Choroid plexus epithelial cell (primary cell): ENCODE measurements at places on chromosomes 2 and 18.

GRCh38 chr2:218963601-218964000, 4.1 kb downstream of the CDK5R2 start:
- no peak for DNase-seq

DNA sequence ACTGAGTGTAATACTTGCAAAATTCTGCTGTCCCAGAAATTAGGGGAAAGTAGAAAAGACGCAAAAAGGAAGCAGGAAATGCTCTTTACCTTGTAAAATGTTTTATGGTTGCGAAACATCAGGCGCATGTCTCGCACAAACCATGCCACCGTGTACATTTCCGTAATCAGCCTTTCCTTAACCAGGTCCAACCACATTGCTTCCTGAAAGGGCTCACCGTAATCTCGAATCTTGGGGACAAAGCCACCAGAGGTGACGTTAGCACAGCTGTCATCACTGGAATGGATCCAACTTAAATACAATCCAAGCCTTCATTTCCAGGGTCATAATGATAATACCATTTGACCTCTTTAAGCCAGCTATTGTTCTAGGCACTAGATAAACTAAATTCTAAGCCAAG, 49.3 kb downstream of the SP110 start:
- peak; percentile 18 for DNase-seq

GRCh38 chr2:98875081-98875728, 60.8 kb downstream of the CRACDL start:
- no peak for DNase-seq

DNA sequence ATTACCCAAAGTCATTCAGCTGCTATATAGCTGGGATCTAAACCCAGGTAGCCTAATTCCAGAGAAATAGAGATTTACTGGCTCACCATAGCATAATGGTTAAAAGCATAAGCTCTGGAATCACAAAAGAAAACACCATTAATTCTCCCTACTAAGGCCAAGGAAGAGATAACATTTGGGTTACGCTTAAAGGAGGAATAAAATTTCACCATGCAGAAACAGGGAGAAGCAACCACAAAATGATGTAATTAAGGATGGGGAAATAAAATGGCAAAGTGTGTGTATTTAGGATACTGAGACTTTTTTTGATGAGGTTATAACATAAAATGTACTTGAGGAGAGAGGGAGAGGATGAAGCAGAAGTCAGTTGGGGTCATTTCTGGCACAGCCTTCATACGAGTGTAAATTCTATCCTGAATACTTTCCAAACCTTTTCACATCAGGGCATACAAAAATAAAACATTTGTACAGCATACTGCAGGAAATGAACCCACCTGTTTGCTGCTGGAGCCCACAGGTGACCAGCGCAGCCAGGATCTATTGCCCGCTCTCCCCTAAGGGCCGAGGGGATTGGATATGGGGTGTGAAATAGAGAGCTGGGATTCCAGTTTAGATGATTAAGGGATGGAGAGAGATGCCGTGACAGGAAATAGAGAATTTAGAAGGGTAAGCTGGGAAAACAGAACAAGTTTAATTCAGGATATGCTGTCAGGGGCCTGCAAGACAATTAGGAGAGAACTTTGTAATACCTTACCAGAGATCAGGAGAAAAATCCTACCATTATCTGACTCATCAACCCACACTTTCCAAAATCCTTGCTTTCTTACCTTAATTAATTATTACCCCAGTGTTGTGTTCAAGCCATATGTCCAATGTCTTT, 43.8 kb upstream of the SERTAD2 start:
- no peak for DNase-seq

GRCh38 chr2:47456851-47457250, 53.9 kb downstream of the MSH2 start:
- no peak for DNase-seq

GRCh38 chr2:219179601-219180465, 1.8 kb downstream of the RETREG2 start:
- no peak for DNase-seq

DNA sequence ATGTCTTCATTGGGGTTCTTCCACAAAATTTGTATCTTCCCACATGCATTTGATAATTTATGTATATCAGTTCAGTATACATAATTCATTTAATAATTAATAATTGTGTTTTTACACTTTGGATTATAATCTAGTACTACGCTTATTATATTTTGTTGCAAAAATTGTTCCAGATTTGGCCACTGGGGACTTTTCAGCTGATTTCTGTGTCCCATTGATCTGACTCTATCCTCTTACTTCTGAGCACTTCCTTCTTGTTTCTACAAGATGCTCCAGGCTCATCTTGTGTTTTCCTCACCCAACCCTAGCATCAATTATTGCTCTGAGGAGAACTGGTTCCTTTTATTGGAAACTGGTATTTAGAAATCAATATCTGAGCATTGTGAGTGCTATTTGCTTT, 215.3 kb upstream of the CDH19 start:
- DNase-seq: no peak

DNA sequence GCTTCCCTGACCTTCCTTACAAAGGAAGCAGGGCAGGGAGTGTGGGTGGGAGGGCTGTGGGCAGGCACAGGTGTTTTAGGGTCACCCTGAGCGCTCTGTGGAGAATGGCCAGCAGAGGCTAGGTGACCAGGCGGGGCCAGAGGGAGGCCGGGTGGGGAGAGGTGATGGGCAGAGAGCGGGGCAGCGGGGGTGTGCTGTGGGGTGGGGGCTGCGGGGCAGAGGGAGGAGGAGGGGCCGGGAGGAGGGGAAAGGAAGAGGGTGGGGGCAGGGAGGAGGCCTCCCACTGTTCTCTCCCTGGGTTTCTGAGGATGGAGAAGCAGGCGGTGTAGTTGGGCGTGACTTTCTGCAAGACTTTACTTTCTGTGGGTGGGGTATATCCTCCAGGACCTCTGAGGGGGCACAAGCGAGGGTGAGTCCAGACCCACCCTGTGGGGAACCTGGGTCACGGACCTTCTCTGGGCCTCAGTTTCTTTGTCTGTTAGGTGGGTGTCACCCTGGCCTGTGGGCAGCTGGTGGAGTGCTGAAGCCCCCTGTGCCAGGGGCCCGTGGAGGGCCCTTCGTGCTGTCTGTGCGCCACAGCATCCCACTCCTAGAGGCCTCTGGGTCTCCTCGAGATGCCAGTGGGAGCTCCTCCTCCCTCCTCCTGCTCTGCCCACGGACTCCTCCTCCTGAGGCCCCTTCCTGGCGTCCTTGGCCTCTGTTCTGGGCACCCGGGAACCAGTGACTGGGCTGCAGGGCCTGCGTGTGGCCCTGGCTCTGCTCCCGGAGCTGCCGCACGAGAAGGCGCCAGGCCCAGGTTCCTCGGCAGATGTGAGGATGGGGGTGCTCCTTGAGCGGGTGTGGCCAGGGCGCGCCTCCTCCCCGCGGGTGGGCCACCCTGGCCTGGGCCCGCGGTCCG, 6.3 kb upstream of the NEU4 start:
- DNase-seq: no peak

- DNase-seq: peak; percentile 91
Observed at GRCh38 chr2:26770986-26771586, 7.0 kb downstream of the SLC35F6 start.

GRCh38 chr2:28393114-28393836, 617 bp downstream of the FOSL2 start:
- DNase-seq: peak; percentile 76

DNA sequence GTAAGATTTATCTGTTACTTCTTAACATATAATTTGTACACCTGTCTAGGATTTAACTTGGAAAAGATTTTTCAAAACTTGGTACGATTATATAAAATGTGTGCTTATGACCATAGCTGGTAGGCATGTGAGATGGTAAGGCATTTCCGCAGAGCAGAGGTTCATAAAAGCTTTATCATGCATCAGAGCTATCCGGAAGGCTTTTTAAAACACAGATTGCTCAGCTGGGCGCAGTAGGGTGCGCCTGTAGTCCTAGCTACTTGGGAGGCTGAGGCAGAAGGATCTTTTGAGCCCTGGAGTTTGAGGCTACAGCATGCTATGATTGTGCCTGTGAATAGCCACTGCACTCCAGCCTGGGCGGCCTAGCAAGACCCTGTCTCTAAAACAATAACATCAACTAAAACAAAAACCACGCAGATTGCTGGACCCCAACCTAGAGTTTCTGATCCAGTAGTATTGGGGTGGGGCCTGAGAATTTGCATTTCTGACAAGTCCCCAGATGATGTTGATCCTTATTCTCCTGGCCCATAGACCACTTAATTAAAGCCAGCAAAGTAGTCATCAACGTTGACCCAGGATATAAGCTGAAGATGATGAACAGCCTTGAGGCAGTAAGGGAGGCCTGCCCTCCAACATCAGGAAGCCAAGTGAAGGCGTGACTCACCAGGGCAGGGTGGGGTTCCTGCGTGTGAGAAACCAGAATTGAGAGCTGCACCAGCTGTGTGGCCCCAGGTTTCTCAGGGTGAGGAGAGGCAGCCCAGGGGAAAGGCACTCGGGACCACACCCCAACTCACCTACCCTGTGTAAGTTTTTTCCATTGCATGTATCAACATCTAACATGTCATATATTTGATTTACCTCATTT, 21.6 kb upstream of the SLC20A1 start:
- DNase-seq: peak; percentile 68

DNA sequence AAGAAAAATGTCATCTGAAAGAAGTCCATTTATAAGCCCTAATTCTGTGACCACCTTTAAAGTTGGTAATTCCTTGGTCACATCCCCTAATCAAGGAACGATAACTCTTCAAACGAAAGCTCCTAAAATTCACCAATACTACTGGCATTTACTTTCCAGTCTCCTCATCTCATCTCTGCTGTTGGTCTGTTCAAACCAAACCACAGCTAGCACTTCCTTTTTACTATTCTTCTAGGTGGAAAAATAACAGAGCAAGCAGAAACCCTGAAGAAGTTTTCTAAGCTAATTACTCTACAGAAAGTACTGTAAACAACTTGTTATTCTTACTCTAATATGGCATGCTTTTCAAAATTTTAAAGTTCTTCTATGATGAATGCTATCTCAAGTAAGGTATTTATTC, 21.6 kb downstream of the TIA1 start:
- no peak for DNase-seq

- no peak for DNase-seq
Observed at GRCh38 chr2:2960441-2961133, 417.0 kb downstream of the EIPR1 start.

DNA sequence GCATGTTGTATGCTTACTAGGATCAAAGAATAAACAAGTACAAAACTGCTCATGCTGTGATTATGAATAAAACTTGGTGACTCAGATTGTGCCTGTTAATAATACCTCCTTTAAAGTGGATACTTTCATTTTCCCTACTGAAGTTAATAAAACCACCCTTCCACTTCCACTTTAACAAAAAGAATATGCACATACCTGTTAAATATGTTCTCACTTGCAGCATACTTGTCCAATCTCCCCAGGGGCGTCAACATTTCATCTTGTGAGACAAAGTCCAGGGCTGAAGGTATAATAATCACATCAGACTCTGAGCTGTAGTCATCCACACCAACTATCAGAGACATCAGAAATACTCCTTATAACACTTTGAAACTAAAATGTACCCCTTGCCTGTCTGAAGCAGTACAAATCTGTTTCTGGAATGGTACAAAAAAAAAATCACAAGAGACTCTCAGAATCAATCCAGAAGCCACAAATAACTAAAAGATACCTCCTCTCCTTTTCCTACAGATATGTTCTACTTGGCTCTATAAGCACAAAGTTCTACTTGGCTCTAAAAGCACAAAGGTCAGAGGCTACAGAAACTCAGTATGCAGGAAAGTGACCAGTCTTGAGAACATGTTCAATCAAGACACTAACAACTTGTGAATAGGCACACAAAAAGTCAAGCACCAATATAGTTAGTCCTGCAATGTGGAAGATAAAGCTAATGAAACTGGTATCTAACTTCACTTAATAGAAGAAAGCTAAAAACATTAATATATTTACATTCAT, 19.3 kb downstream of the PPP4R1 start:
- DNase-seq: peak; percentile 66

DNA sequence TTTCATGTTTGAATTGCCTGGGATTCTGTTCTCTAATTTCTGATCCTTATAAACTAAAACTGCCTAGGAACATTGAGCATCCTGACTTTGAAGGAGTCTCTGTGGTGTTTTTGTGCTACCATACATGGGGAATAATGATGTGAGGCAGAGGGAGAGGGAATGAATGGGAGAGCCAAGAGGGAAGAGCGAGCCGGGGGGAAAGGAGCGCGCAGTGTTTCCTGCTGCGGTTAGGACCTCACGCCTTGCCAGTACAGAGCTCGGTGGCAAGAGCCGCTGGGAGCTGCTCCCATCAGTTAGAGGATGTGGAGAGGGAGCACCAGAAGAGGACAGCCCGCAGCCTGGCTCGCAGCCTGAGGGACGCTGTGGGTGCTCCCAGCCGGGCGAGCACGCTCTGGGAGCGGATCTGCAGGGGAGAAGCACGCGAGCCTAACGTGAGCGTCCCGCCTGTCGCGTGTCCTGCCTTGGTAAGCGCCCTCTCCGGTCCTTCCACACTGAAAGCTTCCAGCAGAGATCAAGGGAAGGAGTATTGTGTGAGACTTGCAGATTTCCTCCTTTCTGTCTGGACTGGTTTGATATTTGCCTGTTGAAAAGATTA, 114.7 kb downstream of the FAM210A start:
- DNase-seq: peak; percentile 27

DNA sequence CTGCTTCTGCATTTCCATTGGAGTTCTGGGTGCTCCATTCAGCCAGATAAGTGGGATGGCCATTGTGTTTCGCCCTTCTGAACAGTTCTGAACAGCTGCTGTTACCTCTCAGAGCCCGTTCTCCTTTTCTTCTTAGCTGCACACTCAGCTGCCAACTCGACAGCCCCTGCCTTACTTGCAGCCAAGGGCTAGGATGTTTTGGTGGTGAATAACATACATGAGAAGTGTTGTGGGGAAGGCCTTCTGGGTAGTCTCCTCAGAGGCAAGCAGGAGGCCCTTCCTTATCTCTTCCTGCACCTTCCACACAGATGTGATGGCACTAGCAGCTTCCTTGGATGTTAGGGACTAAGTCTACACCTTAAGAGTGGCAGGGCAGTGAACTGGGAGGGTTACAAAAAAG, 138.4 kb upstream of the NOSTRIN start:
- peak; percentile 36 for DNase-seq

GRCh38 chr2:120302301-120302700, 43.6 kb upstream of the INHBB start:
- no peak for DNase-seq

- DNase-seq: no peak
Observed at GRCh38 chr2:25692737-25693445, 19.5 kb upstream of the DTNB start.

- no peak for DNase-seq
Observed at GRCh38 chr2:196544906-196545433, 94.5 kb upstream of the CCDC150 start.

DNA sequence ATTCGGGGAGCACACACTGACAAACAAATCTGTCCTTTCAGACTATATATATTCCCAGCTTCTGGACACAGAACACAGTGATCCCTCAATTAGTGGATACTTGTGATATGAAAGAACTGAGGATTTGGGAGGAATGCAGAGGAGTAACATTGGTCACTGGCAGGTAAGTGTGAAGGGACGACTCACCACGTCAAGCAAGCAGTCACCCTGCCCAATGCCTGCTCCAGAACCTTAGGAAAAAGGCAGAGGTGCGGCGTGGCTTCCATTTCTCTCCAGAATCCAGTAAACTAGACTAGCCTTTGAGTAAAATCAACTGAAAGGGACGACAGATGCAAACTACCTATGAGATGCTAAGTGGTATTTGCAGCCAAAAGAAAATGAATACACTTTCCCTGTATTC, 1.1 kb downstream of the CCDC93 start:
- no peak for DNase-seq
